HTR-8/SVneo (cell line): ENCODE measurements at places on chromosomes 11 and 22.

DNA sequence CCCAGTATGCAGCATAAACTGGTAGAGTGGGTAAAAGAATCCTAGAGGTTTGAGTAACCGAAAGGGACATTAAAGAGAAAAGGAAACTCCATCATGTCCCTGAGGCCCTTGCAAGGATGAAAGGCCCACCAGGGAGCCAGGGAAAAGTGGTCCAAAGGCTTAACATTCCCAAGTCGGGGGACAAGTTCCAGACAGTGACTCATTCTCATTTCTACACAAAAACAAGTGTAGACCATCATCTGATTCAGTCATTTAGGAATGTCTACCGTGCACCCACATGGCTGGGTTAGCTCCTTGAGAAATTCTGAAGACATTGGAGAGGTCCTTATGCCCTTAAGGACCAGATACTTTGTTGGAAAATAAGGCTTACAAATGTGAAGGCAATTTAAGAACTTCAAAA, 4.8 kb upstream of the NOX4 start:
- peak; percentile 30 for DNase-seq

DNA sequence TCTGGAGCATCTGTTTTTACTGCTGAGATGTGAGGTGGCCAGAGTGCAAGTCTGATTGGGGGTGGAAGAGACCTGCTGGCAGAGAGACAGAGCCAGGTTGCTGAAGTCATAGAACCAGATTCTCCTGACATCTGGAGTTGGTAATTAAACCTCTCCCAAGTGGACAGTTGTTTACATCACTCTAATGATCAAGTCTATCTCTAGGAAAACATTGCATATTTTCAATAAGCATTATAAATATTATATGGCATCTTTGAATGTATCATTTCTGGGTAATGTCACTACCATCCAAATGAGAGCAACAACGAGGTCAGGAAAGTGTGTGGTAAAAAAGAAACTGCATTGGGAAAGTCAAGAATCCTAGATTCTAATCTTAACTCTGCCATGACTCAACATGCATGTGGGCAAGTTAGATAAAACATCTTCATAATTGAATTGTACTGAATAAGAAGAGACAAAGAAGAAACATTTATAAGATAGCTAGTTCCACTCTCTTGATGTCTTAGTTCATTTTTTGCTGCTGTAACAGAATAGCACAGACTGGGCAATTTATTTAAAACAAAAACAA, 351.2 kb upstream of the API5 start:
- no peak for DNase-seq

GRCh38 chr11:112637076-112637475, 324.1 kb upstream of the NCAM1 start:
- DNase-seq, result no peak

- no peak for DNase-seq
Observed at GRCh38 chr11:57658023-57658361, 430 bp downstream of the CLP1 start.
